ENCODE measurements at places on chromosomes 2 and 18.

GRCh38 chr2:173151671-173152401, 76.2 kb downstream of the MAP3K20 start:
- DNase-seq = no peak

DNA sequence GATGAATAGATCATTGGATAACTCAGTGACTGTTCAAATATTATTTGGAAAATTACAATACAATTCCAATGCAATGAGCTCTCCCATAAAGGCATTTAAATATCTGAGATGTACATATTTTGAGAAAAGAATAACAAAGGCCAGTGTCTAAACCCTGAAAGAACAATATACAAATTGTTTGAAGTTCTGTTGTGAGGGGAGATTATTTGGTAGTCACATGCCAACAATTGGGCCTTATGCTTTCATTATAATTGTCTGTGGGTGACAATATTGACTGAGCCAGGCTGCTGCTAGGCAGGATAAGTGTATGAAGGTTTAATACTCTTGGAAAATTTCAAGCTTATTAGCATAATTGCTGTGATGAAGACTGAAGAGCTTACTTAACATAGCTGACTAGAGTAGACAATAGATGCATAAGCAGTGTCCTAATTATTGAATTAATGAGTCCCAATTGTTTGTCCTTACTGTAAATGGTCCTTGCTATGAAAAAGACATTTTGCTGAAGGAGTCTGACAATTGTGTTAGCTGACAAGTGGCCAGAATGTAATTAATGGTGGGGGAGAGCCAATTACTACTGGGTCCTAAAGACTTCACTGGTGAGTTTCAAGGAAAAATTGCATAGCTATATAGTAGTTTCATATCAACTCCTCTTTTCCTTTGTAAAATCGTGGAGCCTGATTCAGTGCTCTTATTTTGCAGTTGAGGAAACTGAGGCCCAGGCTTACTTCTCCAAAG, 5.0 kb upstream of the SMAD2 start:
- no peak for DNase-seq

- no peak for DNase-seq
These were observed 130.3 kb upstream of the CTAGE1 start for GRCh38 chr18:22547807-22548561.

GRCh38 chr2:163570391-163570790, 165.4 kb downstream of the FIGN start:
- DNase-seq = no peak

- no peak for DNase-seq
These were observed 77.3 kb downstream of the CPS1 start for GRCh38 chr2:210633699-210634098.

DNA sequence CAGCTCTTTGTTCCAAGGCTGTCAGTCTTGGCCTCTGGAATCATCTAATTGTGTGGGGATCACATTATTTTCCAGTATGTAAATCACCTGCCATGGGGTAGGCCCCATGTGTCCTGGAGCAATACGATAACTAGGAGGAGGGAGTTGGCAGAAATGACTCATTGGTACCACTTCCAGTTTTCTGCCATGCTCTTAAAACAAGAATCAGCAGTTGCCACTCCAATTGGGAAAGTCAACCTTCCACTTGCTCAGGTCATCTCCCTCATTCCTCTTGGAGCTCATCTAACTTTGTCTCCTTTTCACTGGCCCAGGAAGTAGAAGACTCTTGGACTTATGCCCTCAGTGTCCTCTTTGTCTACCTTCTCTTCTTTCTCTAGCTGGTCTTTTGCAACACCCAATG, 487.0 kb downstream of the SLC4A3 start:
- DNase-seq = no peak

GRCh38 chr2:176769021-176769420, 443.6 kb upstream of the HNRNPA3 start:
- no peak for DNase-seq

- DNase-seq = no peak
These were observed 184.6 kb downstream of the ZFP36L2 start for GRCh38 chr2:43041661-43042360.

DNA sequence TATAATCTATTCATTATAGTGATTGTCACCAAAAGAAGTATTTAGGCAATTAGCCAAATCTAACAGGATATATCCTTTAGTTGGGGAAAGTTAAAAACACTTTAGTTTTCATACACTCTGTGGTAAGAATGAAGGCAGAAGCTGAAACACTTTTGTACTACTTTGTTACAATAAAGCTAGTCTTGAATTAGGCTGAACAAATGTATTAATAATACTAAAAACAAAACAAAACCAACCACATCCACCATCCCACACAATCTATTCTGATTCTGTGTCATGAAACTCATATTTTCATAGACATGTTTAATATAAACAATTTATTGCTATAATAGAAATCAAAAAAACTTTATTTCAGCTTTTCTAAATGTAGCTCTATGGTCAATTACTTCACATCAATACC, 508.8 kb downstream of the ZEB2 start:
- no peak for DNase-seq

DNA sequence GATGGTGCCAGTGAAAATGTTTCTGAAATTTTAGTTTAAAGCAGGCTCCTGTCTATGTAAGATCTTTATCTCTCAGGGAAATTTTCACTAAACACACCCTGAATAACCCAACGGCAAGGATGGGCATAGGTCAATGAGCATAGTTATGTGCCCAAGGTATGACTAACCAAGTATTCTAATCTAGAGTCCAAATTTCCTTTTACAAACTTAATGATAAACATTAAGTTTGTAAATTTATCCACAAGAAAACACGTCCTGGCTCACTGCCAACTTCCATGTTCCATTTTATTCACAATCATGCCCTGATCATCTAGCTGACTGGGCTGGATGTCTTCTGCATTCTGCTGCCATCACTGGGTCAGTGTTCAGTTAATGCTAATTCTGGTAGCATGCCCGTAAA, 151.2 kb downstream of the SRBD1 start:
- DNase-seq = no peak

GRCh38 chr2:157899125-157899839, 23.2 kb upstream of the ACVR1 start:
- DNase-seq = peak; percentile 44

GRCh38 chr2:238882082-238882755, 34.3 kb downstream of the TWIST2 start:
- no peak for DNase-seq

GRCh38 chr2:236909193-236909504, 176.5 kb upstream of the COPS8 start:
- no peak for DNase-seq

GRCh38 chr2:157404363-157404762, 39.5 kb downstream of the CYTIP start:
- DNase-seq = peak; percentile 79

GRCh38 chr2:215447673-215448081, 11.8 kb upstream of the FN1 start:
- no peak for DNase-seq

- no peak for DNase-seq
These were observed 92.3 kb downstream of the UBE2E3 start for GRCh38 chr2:181072486-181073235.

- DNase-seq = no peak
These were observed 2.0 kb upstream of the MRPL53 start for GRCh38 chr2:74474481-74474880.

DNA sequence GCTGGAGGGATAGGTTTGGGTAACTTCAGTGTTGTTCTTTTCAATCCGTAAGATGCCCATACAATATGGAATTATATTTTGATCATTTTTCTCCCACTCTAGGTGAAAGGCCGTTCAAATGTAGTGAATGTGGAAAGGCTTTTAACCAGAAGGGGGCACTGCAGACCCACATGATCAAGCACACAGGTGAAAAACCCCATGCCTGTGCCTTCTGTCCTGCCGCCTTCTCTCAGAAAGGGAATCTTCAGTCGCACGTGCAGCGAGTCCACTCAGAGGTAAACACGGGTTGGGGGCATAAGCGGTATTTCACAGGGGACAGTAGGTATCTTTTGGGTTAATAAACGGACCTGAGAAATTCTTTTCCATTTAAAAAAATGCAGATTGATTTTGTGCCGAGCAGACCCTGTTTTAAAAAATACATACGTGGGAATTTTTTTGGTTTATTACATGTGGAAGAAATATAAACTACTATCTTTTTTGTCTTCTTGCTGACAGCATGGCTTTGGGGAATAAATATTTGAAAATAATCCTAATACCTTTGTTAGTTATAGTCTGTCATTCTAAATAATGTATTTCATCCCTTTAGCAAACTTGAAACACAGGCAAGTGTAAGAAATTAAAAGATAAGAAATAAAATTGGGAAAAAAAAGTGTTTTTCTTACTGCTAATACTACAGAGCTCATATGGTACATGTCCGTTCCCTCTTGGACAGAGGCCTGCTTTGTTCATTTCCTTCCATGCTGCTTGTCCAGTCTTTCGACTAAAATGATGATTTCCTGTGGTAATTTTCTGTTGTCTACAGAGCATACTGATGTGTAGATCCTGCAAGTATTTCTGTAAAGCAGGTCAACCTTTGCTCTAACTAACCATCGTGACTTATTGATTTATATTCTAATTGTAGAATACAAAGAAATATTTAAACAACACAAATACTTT, 53.3 kb downstream of the ZNF236 start:
- peak; percentile 61 for DNase-seq

DNA sequence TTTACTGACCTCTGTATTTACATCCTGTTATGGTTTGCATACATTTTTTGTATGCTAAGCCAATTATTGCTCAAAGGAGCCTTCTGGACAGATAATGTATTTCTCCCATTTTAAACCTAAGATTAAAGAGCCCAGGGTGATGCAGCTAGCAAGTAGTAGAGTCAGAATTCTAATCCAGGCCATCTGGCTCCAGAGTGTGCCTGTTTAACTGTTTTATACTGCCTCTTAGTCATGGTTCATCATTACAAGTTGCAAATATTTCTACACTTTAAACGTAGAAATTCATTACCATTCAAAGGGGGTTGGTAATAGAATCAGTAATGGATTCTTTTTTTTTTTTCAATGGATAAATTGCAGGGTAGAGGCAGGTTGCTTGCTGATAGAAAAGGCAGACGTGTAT, 52.4 kb downstream of the EPC2 start:
- no peak for DNase-seq

GRCh38 chr2:23697256-23698075, 229.5 kb downstream of the ATAD2B start:
- no peak for DNase-seq

GRCh38 chr18:74498712-74499627, 2.8 kb downstream of the CNDP2 start:
- peak; percentile 85 for DNase-seq

- no peak for DNase-seq
These were observed 96.6 kb upstream of the EML6 start for GRCh38 chr2:54626884-54627283.

- DNase-seq = no peak
These were observed 322.2 kb upstream of the SPHKAP start for GRCh38 chr2:228503731-228504130.

GRCh38 chr2:104856086-104856972, 2.4 kb downstream of the POU3F3 start:
- no peak for DNase-seq

DNA sequence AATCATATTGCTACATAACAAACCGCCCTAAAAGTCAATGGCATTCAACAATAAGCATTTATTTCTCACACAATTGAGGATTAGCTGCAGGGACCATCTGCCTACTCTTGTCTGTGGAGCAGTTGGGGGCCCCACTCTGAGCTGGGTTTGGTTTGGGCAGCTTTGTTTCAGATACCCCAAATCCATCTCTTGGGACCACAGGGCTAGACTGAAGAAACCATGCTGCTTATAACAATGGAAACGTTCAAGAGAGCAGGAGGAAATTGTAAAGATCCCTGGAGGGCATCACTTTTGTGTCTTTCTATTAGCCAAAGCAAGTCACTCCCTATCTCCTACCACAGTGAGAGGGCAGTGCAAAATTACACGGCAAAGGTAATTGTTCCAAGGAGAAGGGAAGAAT, 146.5 kb upstream of the MGAT5 start:
- DNase-seq = no peak

DNA sequence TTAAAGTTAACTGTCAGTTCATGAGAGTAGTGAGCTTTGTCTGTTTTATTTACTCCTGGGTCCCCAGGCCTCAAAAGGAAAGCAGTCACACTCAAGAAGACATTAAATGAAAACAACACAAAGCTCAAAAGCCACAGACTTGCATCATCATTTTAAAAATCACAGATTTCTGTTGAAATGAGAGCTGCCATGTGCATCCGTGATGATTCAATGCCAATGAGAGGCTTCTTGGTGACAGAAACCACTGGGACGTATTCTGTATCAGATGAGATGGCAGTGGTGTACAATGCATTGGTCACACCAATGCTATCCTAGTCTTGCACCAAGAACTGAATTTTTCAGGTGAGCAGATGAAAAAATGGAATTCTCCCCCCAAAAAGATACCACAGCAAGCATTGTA, 204.8 kb downstream of the ANAPC1 start:
- DNase-seq = no peak

GRCh38 chr2:238339814-238340213, 19.5 kb downstream of the TRAF3IP1 start:
- no peak for DNase-seq

- DNase-seq = no peak
These were observed 321.0 kb upstream of the HS6ST1 start for GRCh38 chr2:128639693-128640092.

DNA sequence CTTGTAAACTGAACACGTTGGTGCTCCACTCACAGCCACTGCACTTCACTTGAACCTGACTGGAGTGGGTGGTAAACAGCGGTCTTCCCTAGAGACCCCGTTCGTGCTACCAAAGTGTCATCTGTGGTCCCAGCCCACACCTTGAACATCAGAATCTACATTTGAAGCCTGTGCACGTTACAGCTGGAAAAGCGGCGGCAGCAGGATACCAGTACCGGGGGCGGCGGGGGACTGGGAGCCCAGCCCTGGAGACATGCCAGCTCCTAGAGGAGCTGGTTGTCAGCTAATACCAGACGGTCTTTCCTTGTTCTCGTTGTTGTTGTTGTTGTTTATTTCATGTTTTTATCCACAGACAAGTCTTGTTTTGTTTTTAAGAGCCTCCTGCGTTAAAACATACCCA, 156.7 kb downstream of the WDSUB1 start:
- no peak for DNase-seq

GRCh38 chr2:132766573-132766972, 96.6 kb upstream of the LYPD1 start:
- DNase-seq = no peak

DNA sequence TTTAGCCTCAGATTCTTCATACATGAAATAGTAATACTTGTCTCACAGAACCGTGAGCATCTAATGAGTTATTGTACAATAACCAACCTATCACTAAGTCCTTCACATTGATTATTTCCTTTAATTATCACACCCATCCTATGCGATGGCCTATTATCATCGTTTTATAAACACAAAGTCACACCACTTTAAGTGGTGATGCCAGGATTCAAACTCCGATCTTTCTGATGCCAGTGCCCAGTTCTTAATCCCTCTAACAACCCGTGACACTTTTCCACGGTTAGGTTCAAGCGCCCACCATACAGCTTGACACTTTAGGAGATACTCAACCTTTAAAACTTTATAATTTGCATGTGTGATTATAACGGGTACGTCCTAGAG, 523 bp upstream of the ALMS1 start:
- DNase-seq = no peak

GRCh38 chr18:58228176-58228575, 184.2 kb downstream of the NEDD4L start:
- DNase-seq = no peak

- DNase-seq = no peak
These were observed 17.1 kb upstream of the ZNF532 start for GRCh38 chr18:58847383-58848071.

Measured in activated naive CD4-positive, alpha-beta T cell treated with anti-CD3 and anti-CD28 coated beads, Interleukin-2, amount 10 ng/mL, durations not matched to agents 7 days and 5 days (primary cell).